ENCODE measurements at places on chromosomes 5 and 9.

GRCh38 chr5:150801117-150801927 lies 22.8 kb downstream of the SMIM3 start:
- DNase-seq = peak; percentile 21

- DNase-seq = peak; percentile 27
These were observed at the start of gene LHX2 for GRCh38 chr9:124011460-124012301. TSS of gene LHX2 (plus strand) at chr9:124011768. CDS start at chr9:124012349, 581 bp downstream.

DNA sequence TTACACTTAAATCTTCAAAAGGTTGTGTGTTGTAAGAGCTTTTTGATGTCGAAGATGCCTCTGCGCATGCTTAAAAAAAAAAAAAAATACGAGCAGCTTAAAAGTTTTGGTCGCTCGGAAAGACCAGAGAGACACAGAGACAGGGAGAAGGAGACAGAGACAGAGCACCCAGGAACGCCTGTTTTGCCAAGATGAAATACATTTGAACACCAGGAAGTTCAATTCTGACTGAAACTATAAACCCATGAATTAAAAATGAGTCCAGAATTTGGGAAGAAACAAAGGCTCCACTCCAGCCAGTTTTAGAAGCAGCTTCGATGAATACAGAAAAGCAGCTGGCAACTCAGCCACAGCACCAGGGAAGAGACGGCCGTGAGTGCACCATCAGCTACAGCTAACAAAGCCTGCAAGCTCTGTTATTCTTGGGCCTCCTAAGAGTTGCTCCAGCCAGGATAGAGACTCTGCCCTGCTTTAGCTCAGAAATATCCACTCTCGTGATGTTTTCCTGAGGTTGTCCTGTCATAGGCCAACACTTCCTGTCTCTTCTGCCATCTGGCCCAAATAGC lies 2.5 kb upstream of the ZNF474 start:
- DNase-seq = no peak

DNA sequence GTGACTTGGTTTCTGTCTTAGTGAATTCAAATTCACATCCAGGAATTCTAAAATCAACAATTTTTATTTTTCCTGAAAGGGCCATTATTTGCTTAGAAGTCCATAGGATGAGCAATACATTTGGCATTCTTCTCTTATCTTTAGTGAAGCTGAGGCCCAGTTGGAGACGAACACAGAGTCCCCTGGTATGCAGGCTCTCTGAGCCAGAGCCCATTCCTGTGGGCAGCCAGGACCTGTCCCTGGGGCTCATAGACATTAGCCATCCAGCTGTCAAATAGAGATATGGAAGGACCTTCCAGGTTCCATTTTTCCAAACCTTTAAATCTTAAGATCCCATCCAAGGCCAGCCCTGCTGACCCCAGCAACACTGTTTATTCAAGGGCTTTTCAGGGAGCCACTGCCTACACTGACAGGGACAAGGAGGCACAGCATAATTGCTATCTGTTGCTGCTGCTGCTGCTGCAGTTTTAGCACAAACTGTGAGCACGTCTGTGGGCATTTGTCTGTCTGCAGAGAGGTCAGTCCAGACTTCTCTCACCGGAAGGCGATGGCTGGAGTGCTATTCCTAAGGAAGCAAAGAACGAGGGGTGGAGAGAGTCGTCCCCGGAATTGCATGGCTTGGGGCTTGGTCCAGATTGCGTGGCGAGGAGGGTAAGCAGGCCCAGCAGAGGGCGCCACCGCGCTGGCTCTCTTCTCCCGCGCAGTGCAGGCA lies 639.0 kb downstream of the CCDC171 start:
- peak; percentile 78 for DNase-seq

DNA sequence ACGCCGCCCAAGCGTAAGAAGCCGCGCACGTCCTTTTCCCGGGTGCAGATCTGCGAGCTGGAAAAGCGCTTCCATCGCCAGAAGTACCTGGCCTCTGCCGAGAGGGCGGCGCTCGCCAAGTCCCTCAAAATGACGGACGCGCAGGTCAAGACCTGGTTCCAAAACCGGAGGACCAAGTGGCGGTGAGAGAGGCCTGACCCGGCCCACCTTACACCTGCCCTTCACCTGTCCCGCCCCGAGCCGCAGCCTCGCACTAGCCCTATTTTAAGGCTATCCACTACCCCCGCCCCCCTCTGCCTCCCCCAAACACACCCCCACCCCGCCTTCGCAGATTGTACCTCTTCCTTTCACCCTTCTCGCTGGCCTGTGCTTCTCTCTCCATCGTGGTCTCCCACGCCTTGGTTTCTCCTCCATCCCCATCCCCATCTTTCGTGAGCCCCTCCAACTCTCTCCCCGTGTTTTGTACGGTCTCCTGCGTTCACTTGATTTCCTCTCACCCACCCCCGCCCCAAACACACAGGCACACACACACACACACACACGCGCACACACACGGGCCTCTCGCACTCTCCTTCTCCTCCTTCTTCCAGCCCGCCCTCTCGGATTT lies 1.3 kb downstream of the TLX3 start:
- peak; percentile 14 for DNase-seq

DNA sequence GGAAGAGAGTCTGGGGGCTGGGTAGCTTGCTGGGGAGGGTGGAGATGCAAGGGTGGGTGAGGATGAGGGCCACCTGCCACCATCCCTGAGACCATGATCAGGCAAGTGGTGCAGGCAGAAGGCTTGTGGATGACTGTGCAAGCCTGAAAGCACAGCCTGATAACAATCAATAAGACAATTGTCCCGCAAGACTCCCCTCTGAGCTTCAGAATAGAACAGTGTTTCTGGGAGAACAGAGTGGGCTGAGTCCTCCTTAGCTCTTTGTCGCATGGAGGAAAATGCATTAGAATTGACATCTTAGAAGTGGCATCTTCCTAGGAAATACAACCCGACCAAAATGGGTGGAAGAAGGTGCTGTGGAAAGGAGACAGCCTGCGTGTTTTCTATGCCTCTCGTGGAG lies 6.6 kb downstream of the GADD45G start:
- DNase-seq = no peak

All from transverse colon (tissue), 4 donors.